ENCODE measurements at places on chromosomes 1 and 21.

- no peak for DNase-seq
These were observed 91.7 kb downstream of the TYW3 start for GRCh38 chr1:74824497-74825107.

DNA sequence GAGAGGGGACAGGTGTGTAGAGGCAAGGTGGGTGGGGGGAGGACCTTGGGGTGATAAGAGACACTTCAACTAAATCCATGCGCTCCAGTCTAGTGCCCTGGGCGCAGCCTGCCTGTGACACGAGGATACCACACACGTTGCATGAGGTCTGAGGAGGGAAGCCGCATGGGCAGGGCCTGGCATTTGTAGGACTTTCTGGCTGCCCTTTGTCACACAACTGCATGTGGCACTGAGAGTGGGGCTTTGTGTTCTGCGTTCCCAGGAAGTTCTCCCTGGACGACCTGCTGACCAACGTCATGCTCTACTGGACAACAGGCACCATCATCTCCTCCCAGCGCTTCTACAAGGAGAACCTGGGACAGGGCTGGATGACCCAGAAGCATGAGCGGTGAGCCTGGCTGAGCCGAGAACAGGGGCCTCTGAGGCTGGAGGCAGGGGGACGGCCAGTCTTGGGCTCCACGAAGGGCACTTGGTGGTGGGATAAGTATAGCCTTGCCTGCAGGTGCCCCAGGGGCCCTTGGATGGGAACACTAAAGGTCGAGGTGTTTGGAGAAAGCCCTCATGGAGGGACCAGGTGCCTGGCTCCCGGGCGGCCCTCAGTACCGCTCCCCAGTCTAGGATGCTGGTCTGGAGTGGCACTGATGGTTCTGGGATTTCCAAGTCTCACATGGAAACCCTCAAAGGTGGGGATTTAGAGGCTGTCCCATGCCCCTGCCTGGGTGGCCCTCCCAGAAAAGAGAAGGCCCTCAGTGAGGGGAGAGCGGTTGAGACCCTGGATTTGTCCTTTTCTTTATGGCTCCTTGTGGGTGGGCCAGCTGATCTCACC lies 34.5 kb downstream of the EPHX1 start:
- no peak for DNase-seq

DNA sequence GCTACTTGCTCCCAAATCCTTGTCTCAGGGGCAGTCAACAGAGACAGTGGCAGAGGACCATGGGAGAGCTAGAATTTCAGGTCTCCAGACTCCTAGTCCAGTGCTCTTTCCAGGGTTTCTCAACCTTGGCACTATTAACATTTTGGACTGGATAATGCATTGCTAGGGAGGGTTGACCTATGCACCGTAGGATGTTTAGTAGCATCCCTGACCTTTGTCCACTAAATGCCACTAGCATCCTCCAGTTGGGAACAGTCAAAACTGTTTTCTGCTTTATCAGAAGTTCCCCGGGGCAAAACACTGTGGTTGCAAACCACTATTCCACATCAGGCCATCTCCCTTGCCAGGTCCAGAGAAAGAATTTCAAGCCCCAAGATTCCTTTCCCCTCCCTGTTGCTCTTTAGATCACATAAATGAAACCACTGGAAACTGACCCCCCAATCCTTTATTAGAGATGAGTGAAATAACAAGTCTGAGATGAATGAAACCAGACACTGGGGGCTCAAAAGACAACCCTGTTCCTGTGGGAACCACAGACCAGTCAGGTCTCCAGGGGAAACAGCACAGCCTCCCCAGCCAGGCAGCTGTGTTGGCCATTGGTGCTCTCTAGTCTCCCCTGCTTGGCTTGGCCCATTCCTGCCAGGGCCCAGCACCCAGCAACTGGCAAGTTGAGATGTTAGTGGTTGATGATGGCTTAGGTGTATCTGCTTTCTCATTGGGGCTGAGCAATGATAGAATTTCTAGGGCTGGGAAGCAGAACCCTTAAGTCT lies 3.8 kb upstream of the TCEA3 start:
- no peak for DNase-seq

GRCh38 chr21:46065215-46065913 lies 32.5 kb upstream of the COL6A2 start:
- no peak for DNase-seq

DNA sequence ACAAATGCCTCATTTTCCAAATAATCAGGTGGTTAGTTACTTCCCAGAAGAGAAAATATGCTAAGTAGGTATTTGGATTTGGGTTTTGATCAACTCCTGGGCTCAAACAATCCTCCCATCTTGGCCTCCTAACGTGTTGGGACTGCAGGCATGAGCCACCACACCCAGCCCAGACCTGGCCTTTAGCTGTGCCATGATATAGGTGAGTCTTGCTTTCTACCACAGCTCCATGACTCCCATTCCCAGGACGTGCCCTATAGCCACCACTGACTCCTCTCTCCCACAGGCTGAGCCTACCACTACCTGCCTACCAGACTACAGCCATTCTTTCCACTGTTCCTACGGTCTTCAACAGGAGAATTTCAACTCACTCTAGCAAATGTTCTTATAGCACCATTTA lies 1.8 kb upstream of the SLC1A7 start:
- no peak for DNase-seq

GRCh38 chr1:57489358-57490036 lies 65.6 kb upstream of the DAB1 start:
- no peak for DNase-seq

- DNase-seq = no peak
These were observed 5.9 kb upstream of the SIPA1L2 start for GRCh38 chr1:232635778-232636356.

All from stimulated activated CD8-positive, alpha-beta memory T cell treated with anti-CD3 and anti-CD28 coated beads, Interleukin-2, amount 100 ng/mL, for 1 hour (primary cell).